Amygdala (tissue), 56 donors: ENCODE measurements at places on chromosomes 6 and 20.

- no peak for DNase-seq
Measured at GRCh38 chr20:4959592-4959991, 41.7 kb downstream of the SLC23A2 start.

DNA sequence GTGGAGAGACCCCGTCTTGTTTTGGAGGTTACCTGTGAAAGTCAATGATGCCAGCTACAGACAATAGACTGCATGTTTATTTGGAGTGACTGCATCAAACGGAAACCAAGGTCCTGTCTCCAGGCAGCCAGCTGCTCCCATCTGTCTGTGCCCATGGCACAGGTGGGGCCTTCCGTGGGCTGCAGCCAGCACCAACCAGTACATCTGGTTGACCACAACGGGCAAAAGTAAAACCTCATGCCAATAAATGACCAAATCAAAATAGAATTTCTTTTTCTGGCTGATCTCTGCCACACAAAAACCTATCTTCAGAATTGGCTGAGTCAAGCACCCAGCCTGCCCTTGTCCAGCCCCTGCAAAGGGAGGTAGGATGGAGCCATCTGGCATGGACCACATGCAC, 33.5 kb downstream of the DLL1 start:
- no peak for DNase-seq

- no peak for DNase-seq
Measured at GRCh38 chr6:166544296-166544605, 42.2 kb downstream of the RAMACL start.

DNA sequence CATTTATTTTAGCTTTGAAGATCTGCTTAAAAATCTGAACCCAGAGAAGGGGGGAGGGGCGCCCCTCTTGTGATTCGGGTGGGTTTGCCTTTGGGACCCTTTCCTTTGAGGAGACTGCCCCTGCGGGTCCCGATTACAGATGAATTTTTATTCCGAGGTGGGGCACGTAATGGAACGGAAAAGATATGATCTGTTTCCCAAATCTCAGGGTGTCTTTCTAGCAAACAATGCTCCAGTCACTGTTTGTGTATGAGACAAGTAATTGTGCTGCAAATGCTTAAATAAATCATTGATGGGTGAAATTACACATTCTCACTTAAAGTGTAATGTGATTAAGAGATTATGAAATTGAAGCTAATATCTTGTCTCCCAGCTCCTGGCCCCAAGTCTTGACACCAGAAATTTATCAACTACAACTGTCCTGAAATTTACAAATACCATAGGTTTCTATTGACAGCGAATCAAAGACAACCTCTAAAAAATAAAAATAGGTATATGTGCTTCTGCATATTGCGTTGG, 30.7 kb downstream of the TFAP2A start:
- no peak for DNase-seq
